AG08395 (cell line): ENCODE measurements at places on chromosomes 1 and 21.
A peak's percentile ranks its signal among the peaks of the same experiment; 100 is the strongest.

- DNase-seq = no peak
Observed at GRCh38 chr21:32666258-32666657, 54.1 kb upstream of the CFAP298 start.

DNA sequence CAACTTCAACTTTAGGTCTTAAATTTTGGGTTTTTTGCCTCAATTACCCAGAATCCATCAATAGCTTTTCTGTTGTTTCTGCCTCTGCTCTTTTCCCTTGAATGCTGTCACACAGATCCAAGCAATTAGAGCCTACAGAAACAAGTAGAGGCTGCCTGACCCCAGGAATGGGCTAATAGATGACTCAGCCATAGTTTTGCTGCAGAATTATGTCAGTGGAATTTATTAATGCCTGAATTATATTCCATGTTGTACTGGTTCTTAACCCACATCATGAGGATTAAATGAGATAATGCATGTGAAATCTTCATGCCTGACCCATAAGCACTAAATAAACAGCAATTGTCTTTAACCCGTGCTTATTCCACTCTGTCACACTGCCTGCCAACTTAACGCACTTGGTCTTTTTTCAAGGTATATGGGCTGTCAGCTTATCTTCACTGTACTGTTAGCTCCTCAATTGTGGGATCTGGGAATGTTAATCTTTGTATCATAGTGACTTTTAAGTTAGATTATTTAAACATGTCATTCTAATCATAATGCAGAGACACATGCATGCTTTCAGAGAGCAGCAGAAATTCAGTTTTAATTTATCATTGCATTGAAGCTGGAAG, 213.3 kb downstream of the ROR1 start:
- peak; percentile 72 for DNase-seq

GRCh38 chr1:246041360-246041759, 465.7 kb downstream of the SMYD3 start:
- no peak for DNase-seq

- no peak for DNase-seq
Observed at GRCh38 chr1:45187725-45188124, 18.7 kb downstream of the ZSWIM5 start.

GRCh38 chr1:33286451-33287185, 30.3 kb downstream of the ZNF362 start:
- no peak for DNase-seq

DNA sequence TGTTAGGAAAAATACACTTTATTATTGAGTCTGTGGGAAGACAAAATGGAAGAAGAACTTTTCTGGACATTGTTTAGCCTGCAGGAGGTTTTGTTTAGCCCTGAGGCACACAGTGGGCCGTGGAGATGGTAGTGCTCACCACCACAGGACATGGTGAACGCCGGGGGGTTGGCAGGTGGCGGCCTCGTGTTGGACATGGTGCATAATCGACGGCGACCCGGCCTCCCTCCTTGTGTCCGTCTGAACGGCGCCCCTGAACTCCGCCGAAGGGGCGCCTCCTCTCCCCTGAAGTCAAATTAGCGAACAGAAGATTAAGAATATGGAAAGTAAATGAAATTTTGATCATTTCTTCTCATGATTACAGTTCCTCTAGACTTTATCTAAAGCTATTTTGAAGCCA, 126.4 kb downstream of the PCBP3 start:
- DNase-seq = no peak

DNA sequence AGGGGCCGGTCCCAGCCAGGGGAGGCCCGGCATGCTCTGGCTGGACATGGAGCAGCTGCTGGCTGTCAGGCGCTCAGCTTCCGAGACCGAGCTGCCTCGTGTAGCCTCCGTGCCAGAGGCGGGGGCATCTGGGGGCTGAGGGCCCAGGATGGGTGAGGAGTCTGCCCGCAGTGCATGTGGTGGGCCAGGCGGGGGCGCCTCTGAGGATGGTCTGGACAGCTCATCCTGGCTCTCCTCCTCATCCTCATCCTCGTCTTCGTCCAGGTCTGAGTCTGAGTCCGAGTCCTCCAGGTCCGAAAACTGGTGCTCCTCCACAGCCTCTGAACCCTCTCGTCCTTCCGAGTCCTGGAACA, 28.9 kb upstream of the EDN2 start:
- DNase-seq = no peak

DNA sequence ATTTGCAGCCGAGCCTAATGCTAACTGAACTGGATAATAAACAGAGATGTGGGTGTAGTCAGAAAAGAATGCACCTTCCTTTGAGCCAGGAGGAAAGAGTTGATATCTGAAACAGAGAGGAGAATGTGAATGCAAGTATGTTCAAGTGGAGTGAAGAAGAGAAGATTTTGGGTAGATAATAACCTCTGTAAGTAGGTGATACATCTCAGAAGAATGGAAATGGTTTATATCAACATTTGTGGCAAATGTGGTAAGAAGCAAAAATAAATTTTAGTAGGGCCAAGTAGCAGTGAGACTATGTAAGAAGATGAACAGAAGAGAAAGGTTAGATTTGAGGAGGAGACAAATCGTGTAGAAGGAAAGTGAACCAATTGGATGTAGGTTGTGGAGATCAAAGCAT, 1.7 kb upstream of the DNTTIP2 start:
- no peak for DNase-seq

DNA sequence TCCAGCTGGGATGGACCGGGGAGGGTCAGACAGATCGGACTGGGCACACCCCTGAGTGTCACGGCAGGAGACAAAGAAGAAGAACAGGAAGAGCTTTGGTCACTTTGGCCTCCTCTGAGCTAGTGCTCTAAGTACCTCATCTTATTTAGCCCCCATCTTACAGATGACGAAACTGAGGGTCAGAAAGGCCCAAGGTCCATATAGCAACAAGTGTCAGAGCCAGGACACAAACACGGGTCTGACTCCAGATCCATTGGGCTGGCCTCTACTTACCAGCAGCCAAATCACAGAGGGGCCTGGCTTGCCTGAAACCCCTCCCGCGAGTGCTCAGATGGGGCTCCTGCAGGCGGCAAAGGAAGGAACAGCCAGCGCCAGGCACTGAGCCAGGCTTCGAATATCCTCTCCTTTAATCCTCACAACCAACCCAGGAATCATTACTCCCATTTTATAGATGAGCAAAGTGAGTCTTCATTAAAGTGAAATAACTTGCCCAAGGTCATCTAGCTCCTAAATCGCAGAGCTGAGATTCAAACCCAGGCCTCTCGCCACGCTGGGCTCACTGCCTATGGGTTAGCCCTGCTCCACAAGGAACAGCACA, 25.7 kb upstream of the SELENON start:
- DNase-seq = no peak

DNA sequence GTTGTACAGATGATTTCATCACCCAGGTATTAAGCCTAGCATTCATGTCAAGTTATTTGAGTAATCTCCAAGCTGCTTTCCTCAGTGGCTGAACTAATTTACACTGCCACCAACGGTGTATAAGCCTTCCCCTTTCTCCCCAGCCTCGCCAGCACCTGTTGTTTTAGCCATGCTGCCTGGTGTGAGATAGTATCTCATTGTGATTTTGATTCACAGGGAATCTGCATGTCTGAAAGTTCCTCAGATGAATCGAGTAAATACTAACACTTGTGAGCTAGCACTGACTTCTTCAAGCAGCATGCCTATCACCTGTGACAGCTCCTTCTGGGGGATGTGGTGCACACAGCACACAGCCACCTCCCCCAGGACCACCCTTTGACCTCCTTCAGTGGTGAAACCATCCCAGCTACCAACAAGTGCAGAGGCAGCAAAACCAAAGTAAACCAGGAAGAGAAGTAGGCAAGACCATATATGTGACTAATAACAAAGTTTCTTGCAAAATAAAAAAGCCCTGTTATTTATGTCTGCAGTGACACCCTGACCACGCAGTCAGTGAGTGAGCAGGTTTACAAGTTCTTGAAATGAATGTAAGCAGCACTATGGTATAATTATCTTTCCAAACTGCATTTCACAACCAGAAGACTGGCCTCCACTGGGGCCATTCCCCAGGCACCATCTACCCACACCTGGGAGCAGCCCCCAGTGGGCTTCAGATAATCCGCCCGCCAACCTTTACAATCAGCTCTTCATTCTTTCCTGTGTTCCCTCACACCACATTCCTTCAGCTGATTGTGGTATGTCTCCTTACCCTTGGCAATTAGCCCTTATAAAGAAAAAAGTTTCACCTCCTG, 173.8 kb downstream of the ETS2 start:
- DNase-seq = peak; percentile 47

DNA sequence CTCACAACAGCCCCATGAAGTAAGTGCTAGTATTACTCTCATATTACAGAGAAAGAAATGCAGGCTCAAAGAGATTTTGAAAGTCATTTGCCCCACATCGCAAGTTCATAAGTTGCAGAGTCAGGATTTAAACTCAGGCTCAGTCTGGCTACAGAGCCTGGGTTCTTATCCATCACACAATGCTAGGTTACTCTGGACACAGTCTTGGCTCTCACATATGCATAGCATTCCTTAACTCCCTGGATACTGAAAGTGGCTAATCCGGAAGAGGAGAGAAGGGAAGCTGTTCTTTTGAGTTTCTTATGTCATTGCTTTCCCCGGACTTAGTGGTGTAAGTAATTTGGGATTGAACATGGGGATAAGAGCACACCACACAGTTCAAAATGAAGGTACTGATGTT, 357.4 kb upstream of the PLXNA2 start:
- DNase-seq = no peak

GRCh38 chr1:216785737-216786136, 62.5 kb upstream of the ESRRG start:
- no peak for DNase-seq

GRCh38 chr1:215844266-215844665, 277.2 kb downstream of the KCTD3 start:
- no peak for DNase-seq

- DNase-seq = no peak
Observed at GRCh38 chr1:178646821-178647220, 78.2 kb upstream of the RALGPS2 start.

DNA sequence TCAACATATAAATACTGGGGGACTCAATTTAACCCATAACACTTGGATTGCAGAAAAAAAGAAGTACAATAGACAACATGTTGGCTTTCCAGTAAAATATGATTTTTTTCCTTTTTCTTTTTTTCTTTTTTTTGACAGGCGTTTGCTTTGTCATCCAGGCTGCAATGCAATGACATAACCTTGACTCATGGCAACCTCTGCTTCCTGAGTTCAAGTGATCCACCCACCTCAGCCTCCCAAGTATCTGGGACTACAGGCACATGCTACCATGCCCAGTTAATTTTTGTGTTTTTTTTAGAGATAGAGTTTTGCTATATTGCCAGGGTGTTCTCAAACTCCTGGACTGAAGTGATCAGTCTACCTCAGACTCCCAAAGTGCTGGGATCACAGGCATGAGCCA, 1512.0 kb upstream of the PRMT6 start:
- DNase-seq = no peak

GRCh38 chr1:32241001-32241763, 5.8 kb upstream of the FAM167B start:
- DNase-seq = peak; percentile 47

DNA sequence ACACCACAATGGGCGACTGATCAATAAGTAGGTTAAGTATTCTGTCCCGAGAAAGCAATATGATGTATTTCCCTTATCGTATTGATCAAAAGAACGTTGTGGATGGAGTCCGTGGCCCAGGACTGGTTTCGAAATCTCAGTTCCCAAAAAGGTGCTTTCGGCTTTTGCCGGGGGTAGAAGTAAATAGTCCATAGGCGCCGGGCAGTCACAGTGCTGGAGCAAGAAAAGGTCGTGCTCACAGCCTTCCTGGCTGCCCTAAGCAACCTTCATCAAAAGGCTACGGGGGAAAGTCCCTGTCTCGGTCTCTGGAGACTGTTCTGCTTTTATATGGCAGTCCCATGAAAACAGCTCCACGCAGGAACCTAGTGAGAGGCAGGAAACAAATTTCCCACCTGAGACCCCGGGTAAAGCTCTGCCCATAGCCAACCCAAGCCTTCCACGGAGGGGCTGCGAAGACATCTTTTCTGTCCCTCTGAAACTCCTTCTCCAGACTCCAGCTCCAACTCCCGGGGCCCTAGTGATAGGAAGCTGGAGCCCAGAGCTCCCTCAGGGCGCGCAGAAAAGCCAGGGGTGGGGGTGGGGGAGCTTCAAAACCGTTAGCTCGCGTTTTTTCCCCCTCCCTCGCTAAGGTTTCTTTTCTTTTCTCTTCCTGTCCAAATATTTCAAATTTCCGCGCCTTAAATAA, 7.0 kb downstream of the CDKN2C start:
- DNase-seq = peak; percentile 51

- DNase-seq = peak; percentile 56
Observed at GRCh38 chr1:171220081-171220420, 28.2 kb upstream of the FMO1 start.

DNA sequence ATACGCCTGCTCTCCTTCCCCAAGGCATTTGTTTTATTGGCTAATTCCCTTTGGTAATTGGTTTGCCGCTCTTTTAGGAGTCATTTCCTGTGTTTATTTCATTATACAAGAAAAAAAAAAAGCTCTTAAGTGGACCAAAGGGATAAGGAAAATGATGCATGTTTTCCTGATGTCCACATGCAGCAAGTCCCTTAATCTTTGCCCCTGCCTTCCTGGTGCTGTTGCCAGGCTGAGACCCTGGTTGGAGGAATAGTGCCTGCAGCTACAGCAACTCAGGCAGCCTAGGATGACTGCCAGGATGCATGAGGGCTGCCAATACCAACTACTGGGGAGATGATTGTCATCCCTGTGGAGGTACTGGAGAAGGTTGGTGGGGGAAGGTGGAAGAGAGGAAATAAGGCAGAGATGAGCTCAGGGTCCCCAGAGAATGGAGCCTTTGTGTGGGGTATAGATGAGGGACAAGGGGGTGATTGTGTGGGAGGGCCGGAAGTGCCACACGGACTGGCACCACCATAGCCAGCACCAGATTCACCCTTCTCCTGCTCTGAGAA, 6.1 kb upstream of the GATAD2B start:
- DNase-seq = no peak

DNA sequence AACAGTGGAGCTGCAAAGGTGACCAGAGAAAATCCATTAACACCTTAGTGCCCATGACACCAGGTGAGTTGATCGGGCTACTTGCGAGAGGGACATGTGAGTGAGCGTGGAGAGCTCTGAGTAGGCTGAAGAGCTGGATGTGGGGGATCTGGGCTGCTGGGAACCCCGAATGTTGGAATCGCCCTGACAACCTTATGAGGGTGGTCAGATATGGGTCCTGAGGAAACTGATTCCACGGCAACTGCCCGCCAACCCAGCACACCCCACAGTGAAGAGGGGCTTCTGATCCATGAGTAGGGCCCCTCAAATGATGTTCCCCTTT, 705 bp upstream of the QSOX1 start:
- no peak for DNase-seq
